Ureter (tissue), 1 donor: ENCODE measurements at places on chromosomes 3 and 15. TPM values are rescaled to one million over a fixed set of nuclear protein-coding genes. Genes with fewer than 3 reads are reported as not detected.
A peak's percentile ranks its signal among the peaks of the same experiment; 100 is the strongest.

- DNase-seq = no peak
Measured at GRCh38 chr15:56759450-56759845, 26.1 kb upstream of the ZNF280D start.

DNA sequence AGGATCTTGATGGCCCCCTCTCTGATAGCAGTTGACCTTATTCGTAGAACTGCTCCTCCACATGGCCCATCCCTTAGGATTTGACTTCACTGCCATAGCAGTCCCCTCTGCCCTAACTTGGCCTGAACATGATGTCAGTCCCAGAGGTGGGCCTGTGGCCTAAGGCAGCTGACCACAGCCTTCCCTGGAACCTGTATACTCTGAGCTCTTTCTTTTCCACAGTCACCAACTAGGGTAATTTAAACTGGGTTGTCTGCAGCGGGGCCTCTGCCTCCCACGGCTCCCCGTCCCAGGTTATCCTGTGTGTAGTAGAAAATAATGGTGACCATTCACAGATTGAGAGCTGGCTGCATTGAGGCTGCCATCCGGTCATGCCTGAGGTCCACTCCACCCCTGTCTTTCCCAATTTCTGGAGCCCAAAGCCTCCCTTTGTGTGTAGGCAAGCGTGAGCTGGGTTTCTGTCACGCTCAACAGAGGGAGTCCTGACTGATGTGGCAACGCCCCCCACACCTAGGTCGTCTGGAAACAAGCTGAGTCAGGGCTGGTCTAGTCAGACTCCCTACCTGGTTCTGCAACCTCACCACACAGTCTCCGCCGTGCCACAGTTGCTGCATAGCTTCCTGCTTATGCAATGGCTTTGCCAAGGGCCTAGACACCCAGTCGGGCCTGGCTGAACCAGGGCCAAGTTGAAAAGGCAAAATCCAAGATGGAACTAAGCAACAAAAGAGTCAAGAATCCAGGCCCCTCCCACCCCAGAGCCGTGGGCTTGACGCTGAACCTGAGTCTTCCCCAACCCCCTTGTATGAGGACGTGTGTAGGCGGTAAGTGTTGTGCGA lies 284.5 kb downstream of the XXYLT1 start:
- no peak for DNase-seq

Gene TM4SF4
- total RNA-seq = not detected

Gene TNNC1
- 9.4 TPM for total RNA-seq

DNA sequence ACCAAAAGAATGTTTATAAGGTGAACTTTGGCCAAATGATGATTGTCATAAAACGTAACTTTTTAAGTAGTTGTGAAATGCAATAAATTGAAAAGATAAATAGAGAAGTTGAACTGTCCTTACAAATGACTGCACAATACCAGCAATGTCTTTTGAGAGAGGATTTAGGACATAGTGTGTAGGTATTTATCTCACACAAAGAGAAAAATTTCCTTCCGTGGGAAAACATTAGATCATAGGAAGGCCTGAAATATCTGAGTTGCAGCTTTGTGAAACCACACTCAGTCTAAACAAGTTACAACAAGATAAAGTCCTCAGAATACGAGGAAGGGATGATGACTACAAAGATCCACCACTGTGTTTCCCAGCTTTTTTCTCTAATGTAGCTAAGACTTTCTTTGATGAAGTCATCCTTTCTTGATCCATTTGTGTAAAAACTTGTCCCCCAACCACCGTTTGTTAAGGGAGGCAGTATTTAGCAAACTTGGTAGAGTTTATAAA lies 16.0 kb downstream of the ROBO2 start:
- DNase-seq = no peak

Gene PAQR5
- 6.5 TPM for total RNA-seq

Gene SLC28A1
- not detected for total RNA-seq

Gene SMCO1
- not detected for total RNA-seq

- no peak for DNase-seq
Measured at GRCh38 chr15:31230630-31231485, 95.8 kb upstream of the KLF13 start.

Gene RTP1
- not detected for total RNA-seq

DNA sequence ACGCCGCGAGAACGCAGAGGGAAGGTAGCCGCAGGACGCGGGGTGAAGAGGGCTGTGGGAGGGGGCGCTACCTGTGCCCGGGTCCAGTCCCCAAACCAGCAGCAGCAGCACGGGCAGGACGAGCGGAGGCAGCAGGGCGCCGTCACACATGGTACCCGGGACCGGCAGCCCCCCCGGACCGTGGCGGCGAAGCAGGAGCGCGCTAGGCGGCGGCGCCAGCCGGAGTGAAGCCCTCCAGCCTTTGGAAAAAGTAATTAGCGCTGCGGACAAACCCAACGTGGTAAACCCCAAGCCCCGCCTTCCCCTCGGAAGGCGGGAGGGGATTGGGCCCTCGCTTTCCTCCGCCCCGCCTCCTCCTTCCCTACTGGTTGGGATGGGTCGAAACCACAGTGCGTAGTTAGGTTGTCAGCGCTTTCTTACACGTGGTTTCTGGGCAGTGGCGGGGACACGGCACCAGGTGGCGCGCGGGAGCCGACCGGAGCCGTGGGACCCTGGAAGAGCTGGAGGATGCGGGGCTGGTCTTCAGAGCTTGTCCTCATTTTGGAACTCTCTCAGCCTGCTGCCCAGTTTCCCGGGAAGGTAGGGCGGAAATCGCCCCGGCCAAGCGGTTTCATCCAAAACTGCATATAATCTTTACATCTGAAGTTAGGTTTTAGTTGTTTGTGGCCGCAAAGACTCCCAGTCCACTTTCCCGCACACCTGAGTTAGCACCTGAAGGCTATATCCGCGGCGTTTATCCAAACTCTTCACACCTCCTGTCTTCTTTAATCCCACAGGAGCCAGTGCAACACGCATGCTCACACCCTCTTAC lies at the start of gene ADAMTS17:
Gene ADAMTS17 (minus strand): TSS at position 226 of the 811 bp plus-strand sequence. CDS start 76 bp downstream, at position 150.
- peak; percentile 96 for DNase-seq

- no peak for DNase-seq
Measured at GRCh38 chr15:78317145-78317836, 17.9 kb upstream of the SKIC8 start.

Gene RAB5A
- 75.6 TPM for total RNA-seq

Gene ACKR2
- 17.2 TPM for total RNA-seq
